Heart right ventricle (tissue), 16 donors: ENCODE measurements at places on chromosomes 12 and 14. TPM values are rescaled to one million over a fixed set of nuclear protein-coding genes. Genes with fewer than 3 reads are reported as not detected.

DNA sequence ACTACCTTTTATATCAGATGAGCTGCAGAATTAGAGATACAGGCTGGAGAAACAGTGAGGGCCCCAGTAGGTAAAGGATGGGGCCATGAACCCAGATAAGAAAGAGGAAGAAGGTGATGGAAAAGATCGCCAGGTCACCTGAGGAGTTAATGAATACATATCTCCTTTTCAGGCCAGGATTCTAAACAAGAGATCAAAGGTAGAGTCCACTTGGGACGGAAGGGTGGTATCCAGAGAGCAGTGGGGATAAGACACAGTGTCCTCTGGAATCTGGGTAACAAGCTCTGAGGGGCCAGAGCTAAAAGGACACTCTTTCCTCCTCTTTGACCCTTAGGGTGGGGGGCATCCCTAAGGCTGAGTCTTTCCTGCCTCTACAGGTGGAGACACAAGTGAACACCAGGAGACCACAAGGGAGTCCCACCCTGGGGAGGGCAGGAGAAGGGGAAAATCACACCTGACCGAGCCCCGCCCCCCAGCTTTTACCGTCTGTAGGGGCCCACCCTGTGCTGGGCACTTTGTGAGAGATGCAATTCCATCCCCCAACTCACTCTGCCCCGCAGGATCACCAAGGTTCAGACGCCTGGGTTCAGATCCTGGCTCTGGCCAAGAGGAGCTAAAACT is 27.3 kb downstream of the SERPINA1 start:
- H3K36me3 ChIP-seq, result no peaks in the 10 kb centered on the region
- no peak overlapping the region for H3K4me3 ChIP-seq
- H3K4me1 ChIP-seq, result no peaks in the 10 kb centered on the region
- no peak for DNase-seq
- H3K27ac ChIP-seq, result no peak overlapping the region
- no peaks in the 10 kb centered on the region for H3K27me3 ChIP-seq

GRCh38 chr14:72906316-72906715 is 12.4 kb upstream of the DPF3 start:
- no peak for DNase-seq
- H3K36me3 ChIP-seq, result no peaks in the 10 kb centered on the region
- H3K4me3 ChIP-seq, result no peak overlapping the region
- H3K27ac ChIP-seq, result no peak overlapping the region

- no peaks in the 10 kb centered on the region for H3K36me3 ChIP-seq
- H3K27ac ChIP-seq, result peak overlapping the region; percentile 93
- H3K4me3 ChIP-seq, result peak overlapping the region; percentile 98
- no peaks in the 10 kb centered on the region for H3K27me3 ChIP-seq
- DNase-seq, result no peak
Observed at GRCh38 chr12:120261951-120262851, 3.3 kb downstream of the PXN start.

DNA sequence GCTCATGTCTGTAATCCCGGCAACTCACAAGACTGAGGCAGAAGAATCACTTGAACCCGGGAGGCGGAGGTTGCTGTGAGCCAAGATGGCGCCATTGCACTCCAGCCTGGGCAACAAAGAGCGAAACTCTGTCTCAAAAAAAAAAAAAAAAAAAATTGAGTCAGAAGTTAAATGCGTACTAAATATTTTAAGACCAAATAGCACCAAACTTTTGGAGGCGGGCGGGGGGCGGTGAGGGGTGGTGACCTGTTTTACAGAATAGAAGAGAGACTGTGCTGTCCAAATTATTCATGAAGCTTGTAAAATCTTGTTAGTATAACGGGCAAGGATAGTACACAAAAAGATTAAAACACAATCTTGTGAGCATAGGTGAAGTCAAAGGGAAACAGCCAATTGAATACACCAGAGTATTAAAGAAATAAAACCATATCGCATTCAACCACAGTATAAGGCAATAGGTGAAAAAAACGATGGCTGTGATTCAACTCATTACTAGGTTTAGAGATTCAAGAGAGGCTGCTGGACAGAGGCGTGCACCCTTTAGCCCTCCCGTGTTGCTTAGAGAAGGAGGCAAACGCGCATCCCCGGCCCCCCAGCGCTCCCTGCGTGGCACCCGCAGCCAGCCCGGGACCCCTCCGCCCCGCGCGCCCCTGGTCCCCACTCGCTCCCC is 571 bp downstream of the ZNF891 start:
- no peaks in the 10 kb centered on the region for H3K36me3 ChIP-seq
- H3K27me3 ChIP-seq, result no peaks in the 10 kb centered on the region
- H3K27ac ChIP-seq, result peak overlapping the region; percentile 89
- no peak for DNase-seq

DNA sequence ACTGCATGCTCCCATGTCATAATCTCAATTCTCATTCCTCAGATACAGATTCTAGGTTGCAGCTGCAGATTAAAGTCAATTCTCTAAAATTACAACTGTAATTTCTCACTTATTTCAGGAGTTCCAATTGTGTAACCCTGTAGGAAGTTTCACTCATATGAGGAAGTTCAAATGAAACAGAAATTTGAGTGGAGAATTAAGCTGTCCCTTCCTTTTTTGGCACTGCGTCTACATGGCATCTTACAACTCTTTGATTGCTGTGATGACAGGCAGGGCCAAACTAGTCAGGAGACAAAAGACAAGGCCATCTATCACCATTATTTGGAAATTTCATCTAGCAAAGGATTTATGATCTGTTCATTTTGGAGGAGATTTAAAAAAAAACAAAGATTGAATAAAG is 13.3 kb upstream of the GRIP1 start:
- H3K36me3 ChIP-seq, result no peaks in the 10 kb centered on the region
- H3K27ac ChIP-seq, result no peak overlapping the region
- peaks cover 7% of the 10 kb centered on the region for H3K4me1 ChIP-seq
- DNase-seq, result no peak

- no peak overlapping the region for H3K27ac ChIP-seq
- H3K4me1 ChIP-seq, result no peaks in the 10 kb centered on the region
- H3K4me3 ChIP-seq, result no peak overlapping the region
- no peak for DNase-seq
- no peaks in the 10 kb centered on the region for H3K27me3 ChIP-seq
- no peaks in the 10 kb centered on the region for H3K36me3 ChIP-seq
Observed at GRCh38 chr14:60931218-60931617, 49.7 kb downstream of the TRMT5 start.

DNA sequence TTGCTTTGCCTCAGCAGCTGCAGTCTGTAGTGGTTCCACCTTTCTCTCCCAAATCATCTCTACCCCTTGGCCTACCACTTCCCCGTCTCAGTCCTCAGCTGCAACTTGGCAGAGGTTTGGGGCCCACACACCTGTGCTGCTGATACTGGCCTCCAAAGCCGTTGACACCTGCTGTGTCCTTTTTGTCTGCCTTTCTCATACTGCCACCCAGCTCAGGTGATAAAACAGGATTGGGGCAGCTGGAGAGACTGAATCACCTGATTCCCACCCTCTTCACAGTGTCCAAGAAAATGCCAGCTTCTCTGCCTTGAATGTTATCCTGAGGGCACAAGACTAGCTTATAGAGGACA is 103.7 kb downstream of the ETV6 start:
- H3K4me3 ChIP-seq, result no peak overlapping the region
- DNase-seq, result no peak
- H3K36me3 ChIP-seq, result no peaks in the 10 kb centered on the region

- peaks cover 71% of the 10 kb centered on the region for H3K36me3 ChIP-seq
- no peak for DNase-seq
- no peaks in the 10 kb centered on the region for H3K4me1 ChIP-seq
- H3K27ac ChIP-seq, result no peak overlapping the region
- H3K4me3 ChIP-seq, result no peak overlapping the region
Observed at GRCh38 chr12:26658991-26659390, 174.0 kb downstream of the ITPR2 start.

DNA sequence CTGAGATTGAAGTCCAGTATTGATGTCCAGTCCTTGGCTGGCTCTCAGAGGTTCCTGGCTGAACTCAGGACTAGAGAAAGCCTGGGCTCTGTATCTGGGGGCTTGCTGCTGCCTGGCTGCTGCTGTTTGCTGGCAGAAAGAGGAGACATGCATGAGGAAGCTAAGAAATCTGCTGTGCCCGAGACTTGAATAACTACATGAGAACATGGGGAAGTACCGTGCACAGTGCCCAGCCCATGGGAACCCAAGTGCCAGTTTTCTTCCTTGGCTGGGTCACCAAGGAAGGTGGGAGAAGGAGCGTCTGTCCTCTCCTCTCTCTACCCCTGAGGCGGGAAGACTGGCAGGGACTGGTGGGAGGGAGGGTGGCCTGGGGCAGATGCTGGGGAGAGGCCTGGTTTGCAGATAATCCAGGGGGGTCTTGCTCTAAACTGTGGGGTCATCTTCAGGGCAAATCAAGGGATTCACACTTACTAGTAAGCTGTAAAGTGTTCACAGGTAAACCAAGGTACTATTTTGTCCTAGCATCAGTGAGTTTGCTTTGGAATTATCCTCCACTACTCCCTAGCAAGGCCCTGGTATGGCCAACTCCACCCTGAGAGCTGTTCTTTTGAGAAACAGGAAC is 13.8 kb upstream of the ZFP36L1 start:
- no peaks in the 10 kb centered on the region for H3K27me3 ChIP-seq

DNA sequence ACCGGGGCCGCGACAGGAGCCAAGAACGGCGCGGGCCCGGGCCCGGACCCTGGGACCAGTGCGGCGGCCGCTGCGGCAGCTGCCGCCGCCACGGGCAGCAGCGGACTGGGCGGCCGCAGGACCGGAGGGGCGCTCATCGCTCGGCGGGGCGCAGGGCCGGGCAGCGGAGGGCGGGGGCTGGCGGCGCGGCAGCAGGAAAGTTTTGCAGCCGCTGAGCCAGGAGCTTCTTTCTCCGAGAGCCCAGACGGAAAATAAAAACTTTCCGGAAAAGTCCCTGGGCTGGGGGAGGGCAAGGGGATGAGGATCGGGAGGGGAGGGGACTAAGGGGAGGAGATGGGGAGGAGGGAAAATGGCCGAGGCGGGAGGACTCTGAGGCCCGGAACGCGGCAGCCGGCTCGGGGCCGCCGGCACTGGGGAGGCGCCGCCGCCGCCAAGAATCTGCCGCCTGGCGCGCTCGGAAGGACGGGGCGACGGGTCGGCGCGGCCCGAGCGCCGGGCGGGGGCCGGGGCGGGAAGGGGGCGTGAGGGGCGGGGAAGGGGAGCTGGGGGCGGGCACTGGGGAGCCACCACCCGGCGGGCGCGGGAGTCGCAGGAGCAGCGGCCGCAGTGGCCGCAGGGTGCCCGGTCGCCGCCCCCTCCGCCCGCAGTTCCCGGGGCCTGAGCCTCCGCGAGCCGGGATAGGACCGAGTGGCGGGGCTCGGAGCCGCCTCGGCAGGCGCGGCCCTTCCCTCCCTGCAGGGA is at the start of gene PRKD1:
TSS of gene PRKD1 (minus strand) at position 472 of the 741 bp plus-strand sequence.
- H3K36me3 ChIP-seq, result no peaks in the 10 kb centered on the region
- H3K27ac ChIP-seq, result peak within 1 kb of the TSS; percentile 78
- H3K27me3 ChIP-seq, result no peaks in the 10 kb centered on the region
- peak within 1 kb of the TSS; percentile 82 for H3K4me3 ChIP-seq

DNA sequence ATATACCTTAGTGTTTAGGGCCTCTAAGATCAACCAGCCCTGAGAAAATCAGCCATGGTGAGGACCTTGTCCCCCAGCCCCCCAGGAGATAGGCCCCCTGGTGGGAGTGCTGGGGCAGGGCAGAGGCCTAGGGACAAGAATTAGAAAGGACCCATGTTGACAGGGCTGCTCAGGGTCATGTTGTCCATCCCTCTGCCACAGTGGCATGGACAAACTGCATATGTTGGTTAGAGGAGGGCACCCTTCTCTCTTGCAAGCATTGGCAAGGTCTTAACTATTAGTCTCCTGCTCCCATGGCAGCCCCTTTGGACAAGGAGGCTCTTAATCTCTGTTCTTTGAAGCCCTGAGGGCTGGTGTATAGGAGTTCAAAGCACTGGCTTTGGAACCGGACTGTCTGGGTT is 755 bp upstream of the PTPN6 start:
- no peaks in the 10 kb centered on the region for H3K27me3 ChIP-seq
- DNase-seq, result no peak
- peaks cover 27% of the 10 kb centered on the region for H3K4me1 ChIP-seq
- no peak overlapping the region for H3K4me3 ChIP-seq
- H3K36me3 ChIP-seq, result peaks cover 10% of the 10 kb centered on the region

- peaks cover 48% of the 10 kb centered on the region for H3K4me1 ChIP-seq
- H3K36me3 ChIP-seq, result peaks cover 7% of the 10 kb centered on the region
- H3K27me3 ChIP-seq, result no peaks in the 10 kb centered on the region
- H3K27ac ChIP-seq, result peak overlapping the region; percentile 96
- DNase-seq, result no peak
Observed at GRCh38 chr12:6332459-6332858, 9.4 kb downstream of the TNFRSF1A start.

DNA sequence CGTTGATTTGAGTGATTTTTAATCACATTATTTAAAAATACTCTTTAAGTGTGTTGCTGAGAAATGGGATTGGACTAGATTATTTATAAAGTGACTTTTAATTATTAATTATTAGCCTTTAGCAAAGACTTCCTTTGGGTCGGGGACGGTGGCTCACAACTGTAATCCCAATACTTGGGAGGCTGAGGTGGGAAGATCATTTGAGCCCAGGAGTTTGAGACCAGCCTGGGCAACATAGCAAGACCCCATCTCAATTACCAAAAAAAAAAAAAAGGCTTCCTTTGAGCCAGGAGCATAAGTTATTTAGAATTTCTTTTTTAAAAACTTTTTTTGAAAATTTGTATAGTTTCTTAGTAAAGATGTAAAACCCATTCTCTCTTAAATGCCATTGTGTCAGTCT is 8.8 kb downstream of the CHURC1 start:
- peaks cover 39% of the 10 kb centered on the region for H3K4me1 ChIP-seq
- DNase-seq, result no peak
- no peak overlapping the region for H3K27ac ChIP-seq

DNA sequence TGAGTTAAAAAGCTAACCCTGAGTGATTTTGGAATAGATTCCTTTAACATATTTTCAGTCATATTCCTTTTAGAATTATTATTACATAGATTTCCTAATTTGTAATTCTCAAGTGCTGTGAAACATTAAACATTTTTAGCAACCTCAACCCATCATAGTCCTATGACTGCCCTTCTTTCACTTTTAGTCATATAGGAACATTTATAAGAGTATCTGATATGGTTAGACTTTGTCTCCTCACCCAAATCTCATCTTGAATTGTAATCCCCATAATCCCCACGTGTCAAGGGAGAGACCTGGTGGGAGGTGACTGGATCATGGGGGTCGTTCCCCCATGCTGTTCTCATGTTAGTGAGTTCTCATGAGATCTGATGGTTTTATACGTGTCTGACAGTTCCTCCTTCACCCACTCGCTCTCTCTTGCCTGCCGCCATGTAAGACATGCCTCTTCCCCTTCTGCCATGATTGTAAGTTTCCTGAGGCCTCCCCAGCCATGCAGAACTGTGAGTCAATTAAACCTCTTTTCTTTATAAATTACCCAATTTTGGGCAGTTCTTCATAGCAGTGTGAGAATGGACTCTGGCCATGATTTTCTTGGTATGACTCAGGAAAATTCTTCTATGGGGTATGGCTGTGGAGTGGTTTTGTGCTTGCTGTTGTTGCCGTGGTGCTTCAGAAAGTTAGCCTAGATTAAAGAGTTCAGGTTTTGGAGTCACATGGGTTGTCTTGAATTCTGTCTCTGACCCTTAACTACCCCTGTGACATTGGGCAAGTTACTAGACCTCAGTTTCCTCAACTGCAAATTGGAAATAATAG is 83.9 kb downstream of the FUT8 start:
- DNase-seq, result no peak
- no peaks in the 10 kb centered on the region for H3K36me3 ChIP-seq
- no peak overlapping the region for H3K27ac ChIP-seq
- no peak overlapping the region for H3K4me3 ChIP-seq
- H3K27me3 ChIP-seq, result no peaks in the 10 kb centered on the region
- no peaks in the 10 kb centered on the region for H3K4me1 ChIP-seq

IGF1 gene
- 9.3 TPM for total RNA-seq

DNAI7 gene
- total RNA-seq, result 0.68 TPM

BRI3BP gene
- 3.9 TPM for total RNA-seq

MAP1LC3B2 gene
- total RNA-seq, result 3.1 TPM

PARP11 gene
- total RNA-seq, result 7.5 TPM
